ENCODE measurements at places on chromosomes 12 and 14. TPM values are rescaled to one million over a fixed set of nuclear protein-coding genes. Genes with fewer than 3 reads are reported as not detected.

Gene AQP5
- 0.09 TPM for total RNA-seq

Gene SIX6
- total RNA-seq = not detected

Gene TMPRSS12
- not detected for total RNA-seq

Gene NFKBIA
- total RNA-seq = 123 TPM

Gene SPATA7
- 15.9 TPM for total RNA-seq

Gene GPHN
- 6.5 TPM for total RNA-seq

Gene HOTAIR
- 0.09 TPM for total RNA-seq

Gene CMA1
- not detected for total RNA-seq

Gene CCDC177
- under 0.01 TPM for total RNA-seq

Gene LHX5
- not detected for total RNA-seq

Gene SDSL
- total RNA-seq = 17.5 TPM

Gene GNB3
- total RNA-seq = 0.92 TPM

Gene TAS2R14
- 1.7 TPM for total RNA-seq

Gene TAS2R9
- total RNA-seq = not detected

Gene EPYC
- total RNA-seq = 0.09 TPM

Gene PTPRB
- 0.55 TPM for total RNA-seq

Gene C12orf54
- total RNA-seq = not detected

Gene MLF2
- 115 TPM for total RNA-seq

Gene MDGA2
- total RNA-seq = under 0.01 TPM

Gene KRT83
- total RNA-seq = not detected

Gene SLC38A2
- 748 TPM for total RNA-seq

Gene CD63
- total RNA-seq = 4,323 TPM

Gene AHSA1
- total RNA-seq = 136 TPM

Gene PRR4
- 0.37 TPM for total RNA-seq

Gene CHMP4A
- total RNA-seq = 19.7 TPM

Gene TEX22
- 0.37 TPM for total RNA-seq

Gene NRXN3
- total RNA-seq = under 0.01 TPM

Gene RFC5
- total RNA-seq = 7.8 TPM

Gene ANG
- total RNA-seq = 5.1 TPM

Gene RASSF3
- total RNA-seq = 11.1 TPM

Gene PLA2G1B
- not detected for total RNA-seq

Gene KLRG1
- 0.65 TPM for total RNA-seq

Gene TRIM9
- total RNA-seq = 0.18 TPM

Gene LRIG3
- total RNA-seq = 67.7 TPM

Gene PDZRN4
- 0.09 TPM for total RNA-seq

Measured in smooth muscle cell of bladder (primary cell).